Skeletal muscle cell (primary cell): ENCODE measurements at places on chromosomes 16 and 17.
A peak's percentile ranks its signal among the peaks of the same experiment; 100 is the strongest.

GRCh38 chr17:700504-701094 is 14.0 kb downstream of the VPS53 start:
- DNase-seq: no peak

- no peak for DNase-seq
These were observed 104.5 kb upstream of the CIBAR2 start for GRCh38 chr16:85216522-85217375.

GRCh38 chr17:4411201-4411600 is 22.5 kb upstream of the SPNS3 start:
- no peak for DNase-seq

DNA sequence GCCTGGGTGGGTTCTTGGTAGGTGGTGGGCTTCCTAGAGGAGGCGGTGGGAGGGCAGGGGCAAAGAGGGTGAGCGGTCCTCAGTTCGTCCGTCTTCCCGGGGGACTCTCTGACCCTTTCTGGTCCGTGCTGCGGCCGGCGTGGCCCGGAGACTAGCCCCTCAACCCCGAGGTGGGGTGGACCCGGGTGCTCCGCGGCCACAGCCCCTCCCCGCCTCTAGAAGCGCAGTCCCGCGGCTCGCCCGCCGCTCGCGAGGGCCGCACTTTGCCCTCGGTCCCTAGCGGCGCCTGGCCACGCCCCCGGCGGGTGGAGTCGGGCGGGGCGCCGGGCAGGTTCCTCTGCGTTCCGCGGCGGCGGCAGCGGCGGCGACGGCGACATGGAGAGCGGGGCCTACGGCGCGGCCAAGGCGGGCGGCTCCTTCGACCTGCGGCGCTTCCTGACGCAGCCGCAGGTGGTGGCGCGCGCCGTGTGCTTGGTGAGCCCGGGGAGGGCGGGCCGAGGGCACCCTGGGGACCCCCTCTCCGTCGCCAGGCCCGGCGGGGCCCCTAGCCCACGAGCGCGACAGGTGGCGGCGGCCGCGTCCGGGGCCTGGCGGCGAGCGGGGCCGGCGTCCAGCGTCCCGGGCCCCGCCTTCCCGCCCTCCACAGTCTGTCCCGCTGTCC is at the start of gene SYNGR2:
Gene SYNGR2, plus strand, starts transcription at position 340 of the 661 bp plus-strand sequence. Its CDS starts 36 bp downstream, at position 376.
- DNase-seq: no peak

DNA sequence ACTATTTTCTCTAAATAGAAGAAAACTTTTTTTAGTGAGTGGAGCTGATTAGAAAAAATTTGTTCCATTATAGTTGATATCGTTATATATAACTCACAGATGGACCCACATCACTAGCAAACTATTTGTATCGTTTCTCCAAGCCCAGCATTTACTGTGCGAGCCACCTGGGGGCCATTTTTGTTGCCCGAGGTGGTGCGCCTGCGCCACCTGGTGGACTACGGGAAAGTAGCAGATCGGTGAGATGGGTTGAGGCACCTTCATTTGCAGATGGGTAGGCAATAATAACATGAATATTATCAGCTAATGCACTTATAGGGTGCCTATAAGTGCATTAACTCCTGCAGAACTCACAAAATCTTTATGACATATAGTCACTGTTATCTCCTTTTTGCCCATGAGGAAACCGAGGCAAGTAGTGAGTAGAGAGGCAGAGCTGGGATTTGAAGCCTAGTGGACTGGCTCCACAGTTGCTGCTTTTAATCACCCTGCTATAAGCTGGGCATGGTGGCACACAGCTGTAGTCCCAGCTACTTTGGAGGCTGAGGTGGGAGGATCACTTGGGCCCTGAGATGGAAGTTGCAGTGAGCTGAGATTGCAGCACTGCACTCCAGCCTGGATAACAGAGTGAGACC is 23.2 kb upstream of the NTN1 start:
- DNase-seq: no peak

GRCh38 chr16:67016143-67016542 is 12.8 kb upstream of the CBFB start:
- DNase-seq: no peak

DNA sequence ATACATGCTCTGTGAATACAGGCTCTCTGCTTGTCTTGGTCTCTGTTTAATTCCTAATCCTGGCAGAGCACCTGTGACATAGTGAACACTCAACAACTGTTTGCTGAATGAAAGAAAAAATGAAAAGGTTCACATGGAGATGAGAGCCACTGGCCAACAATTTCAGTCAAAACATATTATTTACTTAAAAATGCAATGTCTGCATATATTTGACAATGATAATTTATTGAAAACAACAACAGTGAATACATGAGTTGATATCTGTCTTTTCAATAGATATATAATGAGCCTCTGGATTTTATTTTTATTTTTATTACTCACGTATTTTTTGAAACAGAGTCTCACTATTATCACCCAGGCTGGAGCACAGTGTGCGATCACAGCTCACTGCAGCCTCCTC is 136.6 kb downstream of the CDH13 start:
- no peak for DNase-seq

- DNase-seq: no peak
These were observed 3.7 kb downstream of the TXNDC11 start for GRCh38 chr16:11738742-11739544.

- no peak for DNase-seq
These were observed 396.4 kb upstream of the CCL2 start for GRCh38 chr17:33858682-33859081.

- DNase-seq: no peak
These were observed 43.8 kb upstream of the TOB1 start for GRCh38 chr17:50909765-50910605.

DNA sequence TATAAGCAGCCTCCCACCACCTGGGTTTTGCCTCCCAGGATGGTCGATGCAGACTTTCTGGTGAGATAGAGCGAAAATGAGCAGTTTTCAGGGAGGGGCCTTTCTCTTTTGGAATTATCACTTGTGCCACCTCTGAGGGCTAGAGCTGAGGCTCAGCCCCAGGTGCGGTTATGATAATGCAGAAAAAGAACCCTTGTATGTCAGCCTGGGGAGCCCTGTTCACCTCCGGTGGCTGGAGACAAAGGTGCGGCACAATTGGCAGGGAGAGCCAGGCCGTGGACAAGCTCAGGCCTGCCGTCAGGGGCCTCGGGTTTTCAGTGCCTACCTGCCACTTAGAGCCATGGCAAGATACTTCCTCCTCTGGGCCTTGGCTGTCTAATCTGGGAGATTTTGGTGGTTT is 4.4 kb downstream of the SCPEP1 start:
- no peak for DNase-seq

DNA sequence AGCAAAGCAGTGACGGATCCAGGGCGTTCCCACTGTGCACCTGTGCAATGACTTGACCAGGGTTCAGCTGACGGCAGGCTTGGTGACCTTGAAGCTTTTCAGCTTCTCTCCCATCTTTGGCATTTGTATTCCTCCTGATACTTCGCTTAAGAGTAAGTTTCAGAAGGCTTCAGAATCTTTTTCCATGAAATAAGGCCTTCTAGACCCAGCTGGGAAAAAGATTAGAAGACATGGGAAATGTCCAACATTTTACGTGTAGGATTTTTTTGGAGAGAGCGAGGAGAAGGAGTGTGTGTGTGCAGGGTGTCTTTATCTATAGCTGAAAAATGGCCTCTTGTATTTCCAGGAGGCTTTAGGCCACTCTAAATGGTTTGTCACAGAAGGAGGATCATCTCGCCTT is 104.1 kb downstream of the BANP start:
- DNase-seq: no peak

GRCh38 chr17:73288534-73289302 is 23.1 kb downstream of the CDC42EP4 start:
- DNase-seq: no peak

DNA sequence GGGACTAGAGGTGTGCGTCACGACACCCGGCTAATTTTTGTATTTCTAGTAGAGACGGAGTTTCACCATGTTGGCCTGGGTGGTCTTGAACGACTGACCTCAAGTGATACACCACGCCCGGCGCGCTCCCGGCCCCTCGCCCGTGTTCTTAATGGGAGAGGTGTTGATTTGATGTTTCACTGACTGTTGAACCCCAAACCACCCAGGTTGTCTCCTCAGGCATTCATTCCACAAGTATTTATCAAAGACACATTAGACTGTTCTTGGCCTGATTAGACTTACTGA is 1.4 kb downstream of the CENPN start:
- DNase-seq: no peak

DNA sequence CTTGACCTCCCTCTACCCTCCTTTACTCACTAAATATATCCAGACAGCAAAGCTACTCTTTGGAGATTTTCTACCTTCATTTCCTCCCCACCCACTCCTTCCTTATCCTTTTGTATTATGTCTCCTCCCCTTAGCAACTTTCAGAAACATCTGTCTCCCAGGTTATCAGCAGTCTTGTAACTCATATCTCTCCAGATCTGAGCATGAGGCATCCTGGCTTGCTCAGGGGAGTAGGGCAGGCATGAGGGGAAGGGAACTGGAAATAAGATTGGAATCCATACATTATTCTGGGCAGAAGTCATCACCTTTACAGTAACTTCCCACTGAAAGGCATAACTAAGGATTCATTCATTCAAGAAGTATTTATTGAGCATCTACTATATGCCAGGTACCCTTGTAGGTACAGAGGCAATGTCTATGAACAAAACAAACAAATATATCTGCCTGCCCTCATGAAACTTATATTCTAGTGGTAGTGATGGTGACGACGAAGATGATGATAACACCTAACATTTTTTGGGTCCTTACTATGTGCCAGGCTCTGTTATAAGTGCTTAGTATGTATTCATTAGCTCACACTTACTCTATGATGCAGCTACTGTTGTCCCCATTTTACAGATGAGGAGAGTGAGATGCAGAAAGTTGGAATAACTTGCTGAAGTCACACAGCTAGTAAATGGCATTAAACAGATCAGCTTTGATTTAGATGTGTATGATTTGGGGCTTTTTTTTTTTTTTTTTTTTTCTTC is 123.9 kb upstream of the CACNG3 start:
- no peak for DNase-seq

- no peak for DNase-seq
These were observed 220.0 kb downstream of the CDH13 start for GRCh38 chr16:82846806-82847205.

DNA sequence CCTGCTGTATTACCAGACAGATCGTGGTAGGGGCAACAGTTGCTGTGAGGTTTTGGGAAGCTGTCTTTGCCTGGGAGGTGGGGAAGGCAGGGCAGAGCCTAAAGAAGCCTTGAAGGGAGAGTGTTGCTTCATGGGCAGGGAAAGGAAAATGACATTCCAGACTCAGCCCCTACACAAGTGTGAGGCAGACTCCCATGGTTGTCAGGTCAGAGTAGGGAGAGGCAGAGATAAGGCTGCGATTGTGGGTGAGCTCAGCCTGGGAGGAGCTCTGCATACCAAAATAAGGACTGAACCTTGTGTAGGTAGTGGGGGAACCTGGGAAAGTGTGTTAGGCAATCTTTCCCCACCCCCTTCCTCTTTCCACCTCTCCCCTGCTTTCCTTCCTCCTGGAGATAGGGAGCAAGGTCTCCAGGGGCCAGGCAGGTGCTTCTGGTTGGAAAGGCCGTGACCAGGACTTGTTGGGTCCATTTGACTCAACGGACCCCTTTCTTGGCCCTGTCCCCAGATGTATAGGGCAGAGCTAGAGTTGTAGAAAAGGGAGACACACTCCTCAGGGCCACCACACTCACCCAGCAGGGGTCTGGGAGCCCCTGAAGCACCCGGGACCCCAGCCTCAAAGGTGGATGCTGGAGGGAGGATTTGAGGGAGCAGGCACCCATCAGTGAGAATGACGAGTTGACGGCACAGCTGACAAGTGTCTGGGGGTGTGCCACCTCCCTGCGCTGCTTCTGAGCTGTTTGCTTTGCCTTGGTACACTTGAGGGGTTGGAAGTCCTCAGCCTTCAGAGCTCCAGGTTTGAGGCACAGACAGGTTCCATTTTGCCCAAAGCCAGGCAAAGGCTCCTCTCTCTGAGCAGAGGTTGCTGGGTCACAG is 18.5 kb upstream of the TOB1 start:
- no peak for DNase-seq

GRCh38 chr17:14330492-14330962 is 29.6 kb downstream of the HS3ST3B1 start:
- peak; percentile 44 for DNase-seq

GRCh38 chr17:48997103-48997826 is at the start of gene IGF2BP1:
Gene IGF2BP1 (plus strand): TSS chr17:48997385. CDS start chr17:48997746, 361 bp downstream.
- DNase-seq: no peak

DNA sequence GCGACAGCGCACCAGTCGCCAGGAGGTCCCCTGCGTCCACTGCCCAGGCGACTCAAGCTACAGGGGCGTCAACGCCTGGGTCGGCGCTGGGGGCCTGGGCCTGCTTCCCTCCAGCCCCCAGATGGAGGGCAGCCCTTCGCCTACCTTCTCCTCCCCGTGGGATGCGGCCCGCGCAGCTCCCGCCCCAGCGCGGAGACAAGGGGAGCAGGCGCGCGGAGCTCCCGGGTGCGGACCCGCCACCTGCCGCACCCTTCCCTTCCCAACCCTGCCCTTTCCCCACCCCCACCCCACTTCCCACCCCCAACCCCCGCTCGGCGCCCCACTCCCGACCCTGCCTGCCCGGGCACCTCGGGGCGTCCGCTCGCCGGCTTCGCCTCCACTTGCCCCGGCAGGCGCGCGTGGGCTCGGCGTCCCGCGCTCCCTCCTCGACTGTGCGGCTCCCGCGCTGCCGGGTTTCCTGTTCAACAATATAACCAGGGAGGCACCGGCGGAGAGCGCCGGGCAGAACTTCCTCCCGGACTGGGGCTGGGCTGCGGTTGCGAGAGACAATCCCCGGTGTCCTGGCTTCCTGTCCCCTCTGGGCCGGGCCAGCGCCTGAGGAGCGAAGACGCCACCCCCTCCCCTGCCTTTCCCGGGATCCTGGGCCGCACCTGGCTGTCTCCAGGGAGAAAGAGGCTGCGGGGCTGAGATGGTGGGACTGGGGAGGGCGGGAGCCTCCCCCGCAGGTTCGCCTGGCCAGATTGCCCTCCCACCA is at the start of gene ARHGAP27:
Gene ARHGAP27, minus strand, starts transcription at position 466 of the 754 bp plus-strand sequence. CDS start 2,591 bp downstream, outside the sequence.
- no peak for DNase-seq

DNA sequence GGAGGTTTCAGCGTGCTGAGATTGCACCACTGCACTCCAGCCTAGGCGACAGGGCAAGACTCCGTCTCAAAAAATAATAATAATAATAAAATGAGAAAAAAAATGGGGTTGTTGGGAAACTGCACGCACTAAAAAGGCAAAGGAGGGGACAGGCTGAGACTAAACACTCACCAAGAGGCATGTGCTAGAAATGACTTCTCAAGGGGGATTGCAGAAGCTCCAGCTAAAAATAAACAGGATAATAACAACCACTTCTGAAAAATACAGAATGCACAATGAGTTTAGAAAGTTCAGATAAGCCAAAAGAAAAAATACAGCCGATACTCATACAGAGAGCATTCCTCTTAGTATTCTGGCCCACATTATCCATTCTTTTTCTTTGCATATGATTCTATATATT is 15.1 kb upstream of the TIMP2 start:
- DNase-seq: no peak
